ENCODE measurements at places on chromosomes 4 and X. TPM values are rescaled to one million over a fixed set of nuclear protein-coding genes. Genes with fewer than 3 reads are reported as not detected.

Gene NHSL2
- 36.9 TPM for total RNA-seq

Gene YY2
- total RNA-seq = 2.7 TPM

Gene GPRASP2
- 14.5 TPM for total RNA-seq

Gene COQ2
- total RNA-seq = 17.5 TPM

DNA sequence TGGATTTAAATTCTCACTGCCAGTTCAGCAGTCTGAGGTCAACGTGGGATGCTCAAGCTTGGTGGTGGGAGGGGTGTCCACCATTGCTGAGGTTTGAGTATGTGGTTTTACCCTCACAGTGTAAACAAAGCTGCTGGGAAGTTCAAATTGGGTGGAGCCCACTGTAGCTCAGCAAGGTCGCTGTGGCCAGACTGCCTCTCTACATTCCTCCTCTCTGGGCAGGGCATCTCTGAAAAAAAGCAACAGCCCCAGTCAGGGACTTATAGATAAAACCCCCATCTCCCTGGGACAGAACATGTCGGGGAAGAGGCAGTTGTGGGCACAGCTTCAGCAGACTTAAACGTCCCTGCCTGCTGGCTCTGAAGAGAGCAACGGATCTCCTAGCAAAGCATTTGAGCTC, 14.9 kb upstream of the RRAGB start:
- DNase-seq = no peak

Gene SLC49A3
- total RNA-seq = 6.9 TPM

DNA sequence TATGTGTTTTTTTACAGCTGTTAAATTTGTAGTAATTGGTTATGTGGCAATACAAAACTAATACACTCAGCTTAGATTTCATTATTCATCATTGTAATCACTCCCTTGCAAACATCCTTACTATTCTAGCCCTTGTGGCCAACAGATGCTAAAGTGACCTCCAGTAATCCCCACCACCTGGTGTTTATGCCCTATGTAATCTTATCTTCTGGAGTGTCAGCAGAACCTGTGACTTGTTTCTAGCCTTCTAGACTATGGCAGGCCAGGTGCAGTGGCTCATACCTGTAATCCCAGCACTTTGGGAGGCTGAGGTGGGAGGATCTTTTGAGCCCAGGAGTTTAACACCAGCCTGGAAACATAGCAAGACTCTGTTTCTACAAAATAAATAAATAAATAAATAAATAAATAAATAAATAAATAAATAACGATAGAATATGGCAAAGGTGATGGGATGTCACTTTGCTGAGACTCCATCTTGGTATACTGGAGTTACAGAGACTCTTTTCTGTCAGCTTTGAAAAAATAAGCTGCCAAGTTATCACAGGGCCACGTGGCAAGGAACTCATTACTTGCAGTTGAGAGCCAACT, 12.3 kb upstream of the TSR2 start:
- no peak for DNase-seq

DNA sequence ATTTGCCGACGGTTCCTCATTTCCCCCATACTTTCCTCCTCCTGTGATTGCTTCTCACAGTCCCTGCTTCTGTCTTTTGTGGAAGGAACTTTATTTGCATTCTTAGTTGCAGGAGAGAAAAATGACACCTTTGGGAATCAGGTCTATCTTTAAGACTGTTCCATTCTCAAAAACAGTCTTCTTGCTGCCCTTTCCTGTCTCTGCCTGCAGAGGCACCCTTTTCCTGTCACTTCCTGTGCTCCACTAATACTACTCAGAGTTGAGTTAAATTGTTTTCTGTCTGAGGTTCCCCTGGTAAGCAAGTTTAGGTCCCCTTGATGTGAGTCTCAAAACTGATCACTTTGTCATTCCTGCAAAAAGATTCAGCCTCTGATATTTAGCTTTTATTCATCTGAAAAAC, 208.8 kb upstream of the CLNK start:
- no peak for DNase-seq

- no peak for DNase-seq
Observed at GRCh38 chr4:6551660-6552059, 23.3 kb upstream of the MAN2B2 start.

- DNase-seq = no peak
Observed at GRCh38 chr4:111362941-111363361, 740.1 kb upstream of the PITX2 start.

DNA sequence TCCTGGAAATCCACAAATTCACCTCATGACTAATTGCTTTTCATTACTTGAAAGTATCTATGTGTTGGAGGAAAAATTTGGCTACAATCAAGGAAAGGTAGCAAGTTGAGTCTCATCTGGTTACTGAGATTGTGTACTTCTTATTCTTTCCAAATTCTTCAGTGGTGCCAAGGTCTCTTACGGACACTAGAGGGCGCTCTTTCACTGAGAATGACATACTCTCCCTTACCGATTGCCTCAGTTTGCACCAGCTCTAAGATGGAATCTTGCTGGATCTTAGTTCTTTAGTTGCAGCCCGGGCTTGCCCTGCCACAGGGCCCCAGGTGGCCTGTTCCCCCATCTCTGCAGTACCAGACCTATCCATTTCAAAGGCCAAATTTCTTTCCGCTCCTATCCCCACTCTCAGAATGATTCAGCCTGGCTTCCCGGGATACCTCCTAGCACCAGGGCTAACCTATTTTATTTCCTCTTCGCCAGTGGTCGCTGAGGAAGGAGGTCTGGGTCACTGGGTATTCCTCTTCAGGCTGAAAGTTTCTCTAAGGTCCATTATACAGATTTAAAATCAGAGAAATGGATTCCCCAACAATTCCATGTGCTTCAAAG, 24.6 kb upstream of the GPR50 start:
- peak; percentile 16 for DNase-seq

DNA sequence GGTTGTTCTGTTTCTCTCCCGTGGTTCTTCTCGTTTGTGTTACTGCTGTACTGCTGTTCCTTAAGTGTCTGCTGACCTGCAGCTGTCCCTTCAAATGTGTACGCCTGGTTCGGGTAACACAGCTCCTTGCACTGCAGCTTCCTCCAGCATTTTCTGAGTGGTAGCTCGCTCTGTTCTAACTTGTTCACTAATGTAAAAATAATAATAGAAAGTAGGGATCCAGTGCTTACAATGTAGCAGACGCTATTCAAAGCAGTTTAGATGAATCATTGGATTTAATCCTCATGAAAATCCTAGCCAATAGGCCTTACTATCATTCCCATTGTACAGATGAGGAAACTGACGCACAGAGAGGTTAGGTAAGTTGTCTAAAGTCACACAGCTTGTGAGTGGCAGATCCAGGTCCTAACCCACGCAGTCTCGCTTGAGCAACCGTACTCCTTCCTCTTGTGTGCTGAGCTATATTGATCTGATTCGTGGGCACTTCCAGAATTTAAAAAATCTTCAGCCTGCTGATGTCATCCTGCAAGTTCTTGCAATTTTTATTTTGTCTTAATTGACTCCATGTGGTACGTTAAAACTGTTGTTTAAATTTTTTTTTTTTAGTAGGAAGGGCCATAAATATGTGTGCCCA, 448.2 kb upstream of the FAT1 start:
- no peak for DNase-seq

DNA sequence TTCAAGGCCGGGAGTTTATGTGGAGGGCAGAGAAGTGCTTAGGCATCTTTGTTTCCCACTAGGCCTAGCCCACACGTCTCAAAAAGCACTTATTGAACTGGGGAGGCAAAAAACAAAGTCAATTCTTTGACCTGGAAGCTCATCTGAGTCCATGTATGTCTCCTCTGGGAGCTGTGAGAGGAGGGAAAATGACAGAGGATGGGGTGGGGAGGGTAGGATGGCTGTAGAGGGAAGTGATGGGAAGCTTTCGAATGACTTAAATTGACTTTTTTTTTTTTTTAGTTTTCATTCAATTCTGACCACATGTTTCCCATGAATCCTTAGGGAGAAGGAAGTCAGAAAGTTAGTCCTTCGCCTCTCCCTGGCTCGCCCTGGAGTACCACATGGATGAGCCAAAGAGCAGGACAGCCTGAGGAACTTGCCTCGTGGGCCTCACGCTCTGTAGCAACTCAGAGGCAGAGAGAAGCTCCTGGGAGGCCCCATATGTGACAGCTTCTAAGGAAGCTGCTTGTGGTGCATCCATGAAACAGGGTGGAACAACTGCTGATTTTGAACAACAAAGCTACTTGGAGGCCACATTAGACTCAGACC, 45.0 kb downstream of the NHSL2 start:
- no peak for DNase-seq

Gene CXorf51B
- total RNA-seq = not detected

GRCh38 chr4:79471309-79471708, 63.3 kb upstream of the GK2 start:
- DNase-seq = no peak

DNA sequence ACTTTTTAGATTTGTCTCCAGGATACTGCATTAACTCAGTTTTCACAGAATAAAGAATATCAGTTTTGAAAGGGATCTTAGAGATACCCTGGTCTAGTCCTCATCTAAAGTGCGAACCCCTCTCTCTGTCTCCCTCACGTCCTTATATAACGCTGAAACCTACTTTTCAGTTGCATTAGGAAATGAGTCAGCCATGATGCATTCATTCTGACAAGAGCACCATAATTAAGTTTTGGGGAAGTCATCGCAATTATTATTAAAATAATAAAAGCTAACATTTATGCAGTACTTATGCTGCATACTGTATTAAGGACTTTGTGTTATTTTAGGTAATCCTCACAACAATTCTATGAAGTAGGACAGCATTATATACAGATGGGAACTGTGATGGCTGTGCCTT, 116.1 kb downstream of the REELD1 start:
- DNase-seq = no peak

- no peak for DNase-seq
Observed at GRCh38 chr4:78441756-78442155, 109.8 kb upstream of the ANXA3 start.

DNA sequence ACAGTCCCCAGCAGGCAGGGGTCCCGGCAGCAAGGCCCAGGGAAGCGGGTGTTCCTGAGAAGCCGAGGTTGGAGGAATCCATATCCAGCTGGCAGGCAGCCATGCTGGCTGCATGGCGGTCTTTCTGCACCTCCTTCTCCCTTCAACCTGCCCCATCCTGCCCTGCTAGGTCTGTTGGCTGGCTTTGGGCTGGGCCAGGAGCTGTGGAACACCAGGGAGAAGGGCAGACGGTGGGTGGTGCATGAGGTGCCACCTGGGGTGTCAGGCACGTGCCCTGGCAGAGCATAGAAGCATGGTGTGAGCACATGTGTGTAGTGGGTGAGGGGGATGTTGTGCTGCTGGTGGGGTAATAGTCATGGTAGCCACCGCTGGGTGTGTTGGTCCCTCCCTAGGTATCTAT, 150.1 kb downstream of the PJA1 start:
- DNase-seq = no peak

Gene USP26
- total RNA-seq = not detected

GRCh38 chrX:13110433-13111324, 66.3 kb upstream of the FAM9C start:
- DNase-seq = peak; percentile 85

Gene FGFR3
- 0.05 TPM for total RNA-seq

- DNase-seq = no peak
Observed at GRCh38 chr4:176608346-176608745, 184.4 kb downstream of the VEGFC start.

- DNase-seq = no peak
Observed at GRCh38 chrX:1341545-1342184, 5.1 kb downstream of the IL3RA start.

DNA sequence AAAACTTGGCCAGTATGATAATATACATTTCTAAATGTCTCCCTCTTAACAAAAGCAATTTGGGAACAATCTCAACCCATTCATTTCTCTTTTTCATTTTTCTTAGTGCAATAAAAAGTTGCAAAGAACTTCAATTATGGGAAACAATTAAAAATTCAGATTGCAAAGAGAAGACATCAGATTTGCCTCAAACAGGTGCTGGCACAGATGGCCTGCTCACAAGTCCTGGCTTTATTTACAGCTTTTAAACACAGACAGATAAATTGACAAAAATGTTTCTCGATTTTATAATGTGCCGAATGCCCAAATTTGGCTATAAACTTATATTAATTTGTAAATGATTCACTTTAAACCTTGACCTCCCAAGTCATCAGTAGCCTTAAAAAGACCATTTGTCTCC, 28.7 kb downstream of the SLC4A4 start:
- DNase-seq = no peak

DNA sequence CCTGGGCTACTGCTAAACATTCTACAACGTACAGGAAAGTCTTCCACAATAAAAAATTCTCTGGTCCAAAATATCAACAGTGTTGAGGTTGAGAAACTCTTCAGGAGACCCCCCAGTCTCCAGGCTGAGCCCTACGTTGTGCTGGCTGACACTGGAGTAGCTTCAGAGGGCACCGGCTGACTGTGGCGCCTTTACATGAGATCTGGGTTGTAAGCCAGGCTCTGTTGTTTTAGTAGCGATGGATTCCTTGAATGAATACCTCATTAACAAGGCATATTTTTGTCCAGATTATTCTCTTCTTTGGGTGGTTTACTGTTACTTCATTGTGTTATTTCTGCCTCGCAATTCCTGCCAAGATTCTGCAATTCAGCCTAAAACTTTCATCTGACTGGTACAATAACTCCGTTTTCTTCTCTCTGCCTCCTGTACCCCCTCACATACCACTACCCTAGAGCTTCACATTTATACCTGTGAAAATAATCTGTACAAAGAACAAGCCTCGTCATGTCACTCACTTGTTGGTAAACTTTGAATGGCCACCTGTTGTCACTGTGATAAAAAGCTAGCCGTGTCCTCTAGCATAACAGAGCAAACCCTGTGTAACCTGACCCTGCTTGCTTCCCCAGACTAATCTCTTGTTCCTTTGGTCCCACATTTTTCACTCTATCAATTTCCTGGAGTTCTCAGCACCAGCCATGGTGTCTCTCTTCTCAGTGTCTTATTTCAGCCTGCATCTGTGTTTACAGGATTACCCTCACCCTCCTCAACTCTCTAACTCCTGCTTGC, 1476.1 kb upstream of the TENM3 start:
- DNase-seq = no peak

- no peak for DNase-seq
Observed at GRCh38 chrX:68658530-68658929, 11.1 kb downstream of the STARD8 start.

DNA sequence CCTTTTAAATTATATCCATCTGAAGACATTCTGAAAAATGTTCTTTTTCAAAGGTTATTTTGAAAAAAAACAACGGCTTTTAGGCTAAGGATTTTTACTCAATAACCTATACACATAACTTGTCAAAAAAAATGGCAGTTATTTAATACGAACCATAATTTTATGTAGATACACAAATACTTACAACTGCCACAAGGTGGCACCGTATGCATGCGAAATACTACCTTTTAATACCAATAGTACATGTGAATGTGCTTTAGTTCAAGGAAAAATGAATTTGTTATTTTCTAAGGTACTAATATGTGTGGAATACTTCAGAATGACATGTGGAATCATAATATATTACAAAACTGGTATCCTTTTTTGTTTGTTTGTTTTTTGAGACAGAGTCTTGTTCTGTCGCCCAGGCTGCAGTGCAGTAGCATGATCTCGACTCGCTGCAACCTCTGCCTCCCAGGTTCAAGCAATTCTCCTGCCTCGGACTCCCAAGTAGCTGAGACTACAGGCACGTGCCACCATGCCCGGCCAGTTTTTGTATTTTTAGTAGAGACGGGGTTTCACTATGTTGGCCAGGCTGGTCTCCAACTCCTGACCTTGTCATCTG, 4.6 kb upstream of the MAD2L1 start:
- DNase-seq = no peak
